ENCODE measurements at places on chromosomes 13 and 19.

DNA sequence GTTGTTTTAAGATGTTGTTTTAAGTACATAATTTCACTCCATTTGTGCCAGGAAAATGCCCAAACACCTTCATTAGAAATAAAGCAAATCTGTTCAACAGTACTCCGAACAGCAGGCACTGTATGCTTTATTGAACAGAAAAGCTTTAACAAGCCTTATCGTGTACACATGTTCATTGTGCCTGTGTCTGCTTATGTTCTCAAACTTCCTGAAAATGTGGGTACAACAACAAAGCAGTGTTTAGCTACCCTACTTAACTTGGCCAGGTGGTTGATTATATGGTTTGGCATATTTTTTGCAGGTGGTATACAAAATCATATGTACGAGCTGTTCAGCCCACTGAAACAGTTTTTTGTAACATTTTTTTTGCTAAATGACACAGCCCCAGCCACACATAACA lies 718.0 kb downstream of the DACH1 start:
- no peak for DNase-seq

DNA sequence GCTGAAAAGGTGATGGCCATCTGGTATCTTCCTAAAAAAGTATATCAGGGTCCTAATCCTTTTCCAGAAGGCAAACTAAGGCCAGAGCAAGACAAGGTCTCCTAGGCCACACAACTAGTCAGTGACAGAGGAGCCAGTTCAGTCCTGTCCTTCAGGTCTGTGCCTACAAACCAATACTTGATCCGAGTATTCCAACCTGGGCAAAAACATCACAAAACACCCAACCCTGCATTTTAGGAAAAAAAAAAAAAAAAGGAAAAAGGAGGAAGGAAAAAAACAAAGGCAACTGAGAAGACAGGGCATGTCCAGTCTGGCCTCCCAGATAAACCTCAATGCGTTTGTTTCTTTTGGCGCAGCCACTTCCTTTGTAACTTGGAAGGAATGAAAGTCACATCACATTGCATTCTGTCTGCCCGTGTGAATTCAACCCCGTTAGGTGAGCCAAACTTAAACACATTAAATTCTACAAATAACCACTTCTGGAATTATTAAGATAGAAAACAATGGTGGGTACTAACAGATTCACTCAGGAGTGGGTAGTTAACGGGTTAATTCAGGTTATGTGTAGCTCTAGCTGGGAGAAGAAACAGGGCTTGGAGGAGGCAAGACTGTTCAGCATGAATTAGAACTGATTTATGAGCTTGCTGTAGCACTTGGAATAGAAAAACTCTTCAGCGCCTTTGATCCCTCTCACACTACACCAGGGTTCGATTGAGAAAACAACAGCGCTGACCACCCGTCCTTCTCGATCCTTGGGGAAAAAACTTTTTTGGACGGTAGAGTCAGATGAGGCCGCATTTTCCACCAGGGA lies 43.0 kb upstream of the HNRNPA1L2 start:
- no peak for DNase-seq

GRCh38 chr13:91375116-91375729 lies 23.2 kb upstream of the GPC5 start:
- DNase-seq, result no peak

- DNase-seq, result no peak
Observed at GRCh38 chr19:41697198-41697855, 9.3 kb upstream of the CEACAM7 start.

DNA sequence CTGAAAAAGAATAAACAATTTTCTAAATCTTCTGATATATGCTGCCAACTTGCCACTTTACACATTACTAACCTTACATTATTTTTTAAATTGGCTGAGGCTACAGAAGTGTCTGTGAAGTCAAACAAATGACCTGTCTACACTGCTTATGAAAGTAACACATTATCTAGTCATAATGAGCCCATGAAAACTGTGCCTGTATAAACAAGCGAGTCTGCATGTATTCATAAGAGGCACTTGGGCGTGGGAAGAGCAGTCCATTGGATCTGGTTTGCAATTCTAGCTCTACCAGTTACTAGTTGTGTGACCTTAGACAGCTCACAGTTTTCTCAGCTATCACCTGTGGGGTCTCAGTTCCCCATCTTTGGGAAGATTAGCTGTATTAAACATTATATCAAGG lies 3.1 kb downstream of the VPS36 start:
- DNase-seq, result no peak

DNA sequence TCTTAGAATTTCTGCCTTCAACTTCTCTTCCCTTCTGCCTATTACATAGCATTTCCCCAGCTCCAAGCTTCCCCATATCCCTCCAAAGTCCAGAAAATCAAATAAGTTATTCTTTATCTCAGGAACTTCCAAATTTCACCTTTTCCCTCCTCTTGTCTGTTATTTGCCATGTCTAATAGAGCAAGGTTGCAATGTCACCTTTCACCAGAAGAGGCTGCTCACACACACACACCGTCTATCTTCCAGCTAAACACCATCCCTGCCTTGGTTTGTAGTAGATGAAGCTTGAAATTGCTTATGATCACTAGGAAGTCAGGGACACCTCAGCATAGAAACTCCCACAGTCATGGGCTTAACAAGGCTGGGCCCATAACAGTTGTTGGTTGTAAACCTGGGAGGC lies 48.4 kb downstream of the ZNRF4 start:
- DNase-seq, result no peak

DNA sequence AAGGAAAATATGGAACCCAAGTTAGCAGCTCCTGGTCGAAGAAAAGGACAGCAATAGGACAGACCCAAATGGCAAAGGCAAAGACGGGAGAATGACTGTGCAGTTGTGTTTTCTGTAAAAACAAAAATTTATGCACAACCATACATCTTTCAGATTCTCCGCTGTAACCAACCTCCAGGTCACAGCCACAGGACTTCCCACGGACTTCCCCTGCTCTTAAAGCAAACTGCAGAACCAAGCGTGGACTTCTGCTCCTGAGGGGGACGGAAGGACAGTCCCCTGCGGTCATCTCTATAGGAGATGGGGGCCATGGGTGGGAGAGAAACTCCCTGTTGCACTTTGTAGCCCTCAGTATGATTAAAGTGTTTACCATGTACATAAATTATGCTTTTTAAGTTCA lies 2.5 kb downstream of the GRTP1 start:
- no peak for DNase-seq

DNA sequence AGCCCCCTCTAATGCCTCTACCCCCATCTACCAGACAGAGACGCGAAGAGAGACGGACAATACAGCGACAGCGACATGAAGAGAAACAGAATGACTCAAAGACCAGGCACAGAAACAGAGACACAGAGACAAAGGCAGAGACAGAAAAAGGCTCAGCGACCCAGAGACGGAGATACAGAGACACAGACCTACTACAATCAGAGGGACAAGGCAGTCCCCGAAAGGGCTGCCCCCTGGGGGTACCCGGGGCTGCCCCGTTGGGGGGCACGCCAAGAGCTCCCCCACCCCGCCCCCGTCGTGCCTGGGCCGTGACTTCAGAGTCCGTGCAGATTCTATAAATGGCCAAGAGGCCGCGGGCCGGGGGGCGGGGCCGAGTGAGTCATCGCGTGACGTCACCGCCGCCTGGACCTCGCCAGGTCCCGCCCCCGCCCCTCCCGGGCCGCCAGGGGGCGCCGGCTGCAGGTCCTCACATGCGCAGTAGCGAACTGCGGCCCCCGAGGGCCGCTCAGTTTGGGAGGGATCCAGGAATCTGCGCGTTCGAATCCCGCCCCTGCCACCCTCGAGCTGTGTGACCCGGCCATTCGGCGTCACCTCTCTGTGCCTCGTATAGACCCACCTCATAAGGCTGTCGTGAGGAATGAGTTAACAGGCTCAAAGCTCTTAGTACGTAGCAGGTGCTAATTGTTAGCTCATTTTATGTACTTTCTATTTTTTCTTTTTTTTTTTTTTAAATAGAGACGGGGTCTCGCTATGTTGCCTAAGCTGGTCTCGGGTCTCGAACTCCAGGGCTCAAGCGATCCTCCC lies 2.7 kb upstream of the CNN1 start:
- peak; percentile 91 for DNase-seq

GRCh38 chr19:30879736-30880135 lies 469.5 kb downstream of the TSHZ3 start:
- DNase-seq, result no peak

DNA sequence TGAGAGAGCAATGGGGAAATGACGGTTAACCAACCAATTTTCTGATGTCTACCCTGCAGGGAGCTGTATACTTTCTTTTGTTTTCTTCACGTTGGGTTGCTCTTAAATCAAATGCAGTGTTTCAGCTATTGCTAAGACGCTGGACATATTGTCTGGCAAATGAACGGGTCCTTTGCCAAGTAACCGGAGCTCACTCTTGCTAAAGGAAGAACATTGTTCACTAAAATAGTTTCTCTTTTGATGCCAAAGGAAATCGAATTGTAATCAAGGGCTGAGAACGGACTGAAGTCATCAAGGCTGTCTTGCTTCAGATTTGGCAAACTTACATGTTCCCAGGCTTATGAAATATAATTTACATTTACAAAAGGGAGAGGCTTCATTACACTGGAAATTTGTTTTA lies 142.3 kb upstream of the ARGLU1 start:
- no peak for DNase-seq

- no peak for DNase-seq
Observed at GRCh38 chr19:39416152-39417120, 4.0 kb downstream of the PLEKHG2 start.

DNA sequence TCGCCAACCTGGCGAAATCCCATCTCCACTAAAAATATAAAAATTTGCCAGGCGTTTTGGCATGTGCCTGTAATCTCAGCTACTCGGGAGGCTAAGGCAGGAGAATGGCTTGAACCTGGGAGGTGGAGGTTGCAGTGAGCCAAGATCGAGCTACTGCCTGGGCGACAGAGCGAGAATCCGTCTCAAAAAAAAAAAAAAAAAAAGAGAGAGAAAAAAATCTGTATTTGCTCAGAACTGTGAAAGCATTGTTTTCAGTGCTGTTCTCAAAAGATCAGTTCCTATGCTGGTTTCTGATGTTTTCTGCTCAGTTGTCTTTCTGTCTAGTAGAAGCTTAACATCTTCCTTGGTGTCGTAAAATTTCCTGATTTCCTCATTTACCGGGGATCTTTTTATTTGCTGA lies 2.5 kb downstream of the SF3A2 start:
- DNase-seq, result no peak

DNA sequence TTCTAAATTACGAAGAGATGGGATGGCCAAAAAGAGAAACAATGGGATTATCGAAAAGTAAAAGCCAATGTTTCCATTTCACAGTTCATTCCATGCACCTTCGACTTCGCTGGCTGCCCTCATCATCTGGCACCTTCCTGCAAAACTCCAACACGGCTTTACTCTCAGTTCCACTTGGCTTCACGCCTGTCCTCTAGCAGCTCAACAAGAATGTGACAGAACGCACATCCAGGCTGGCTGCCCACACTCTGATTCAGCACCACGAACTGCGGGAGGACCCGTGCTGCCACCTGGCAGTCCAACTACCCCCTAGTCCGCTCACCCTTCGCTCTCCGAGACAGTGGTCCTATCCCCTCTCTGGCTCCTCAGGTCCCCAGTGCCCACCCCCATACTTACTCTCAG lies 11.7 kb downstream of the ATP7B start:
- DNase-seq, result no peak

- no peak for DNase-seq
Observed at GRCh38 chr13:70714993-70715392, 606.7 kb upstream of the KLHL1 start.

DNA sequence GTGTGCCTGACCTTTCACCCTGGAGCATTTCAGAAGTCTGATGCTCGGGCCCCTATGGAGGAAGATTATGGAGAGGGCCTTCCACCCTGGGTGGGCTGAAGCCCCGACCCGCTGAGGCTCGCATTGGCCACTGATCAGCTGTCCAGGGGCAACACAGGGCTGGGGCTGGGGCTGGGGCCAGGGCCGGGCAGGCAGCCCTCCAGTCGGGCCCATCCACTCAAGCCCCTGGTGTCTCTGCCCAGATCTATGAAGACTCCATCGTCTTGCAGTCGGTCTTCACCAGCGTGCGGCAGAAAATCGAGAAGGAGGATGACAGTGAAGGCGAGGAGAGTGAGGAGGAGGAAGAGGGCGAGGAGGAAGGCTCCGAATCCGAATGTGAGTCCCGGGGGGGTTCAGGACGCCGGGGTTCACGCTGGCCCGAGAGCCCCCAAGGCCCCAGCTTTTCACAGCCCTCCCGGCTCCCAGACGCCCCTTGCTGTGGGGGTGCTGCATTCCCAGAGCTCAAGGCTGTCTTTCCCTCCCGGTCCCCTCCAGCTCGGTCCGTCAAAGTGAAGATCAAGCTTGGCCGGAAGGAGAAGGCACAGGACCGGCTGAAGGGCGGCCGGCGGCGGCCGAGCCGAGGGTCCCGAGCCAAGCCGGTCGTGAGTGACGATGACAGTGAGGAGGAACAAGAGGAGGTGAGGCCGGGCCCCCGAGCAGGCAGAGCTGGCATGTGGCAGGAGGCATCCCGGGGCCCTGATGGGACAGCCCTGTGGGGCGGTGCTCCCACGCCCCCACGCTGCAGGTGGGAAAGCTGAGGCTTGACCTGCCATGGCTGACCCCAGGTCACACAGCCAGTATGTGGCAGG lies 29.5 kb upstream of the LDLR start:
- no peak for DNase-seq

DNA sequence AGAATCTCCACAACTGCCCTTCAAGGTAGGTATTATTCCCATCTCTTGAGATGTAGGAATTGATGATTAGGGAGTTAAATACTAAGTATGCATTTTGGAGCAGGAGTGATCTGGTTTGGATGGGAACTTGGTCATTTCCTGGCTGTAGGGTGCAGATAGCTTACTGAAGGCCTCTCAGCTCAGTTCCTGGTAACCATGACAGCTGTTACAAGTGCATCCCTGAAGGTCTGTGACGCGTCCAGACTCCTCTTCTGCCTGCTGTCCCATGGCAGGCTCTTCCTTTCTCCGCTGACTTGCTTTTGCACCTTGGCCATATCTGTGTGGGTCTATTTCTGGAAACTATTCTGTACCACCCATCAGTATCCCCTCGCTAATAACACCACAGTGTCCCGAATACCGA lies 387.8 kb downstream of the ZNF536 start:
- DNase-seq, result no peak

- DNase-seq, result no peak
Observed at GRCh38 chr13:37647031-37647650, 48.6 kb upstream of the POSTN start.

GRCh38 chr13:80695841-80696240 lies 354.9 kb upstream of the SPRY2 start:
- no peak for DNase-seq

- no peak for DNase-seq
Observed at GRCh38 chr19:13013649-13014048, 18.4 kb downstream of the NFIX start.

- no peak for DNase-seq
Observed at GRCh38 chr19:18293642-18294466, 12.4 kb upstream of the JUND start.
